Amniotic stem cell (primary cell): ENCODE measurements at places on chromosomes 7 and 10.

- DNase-seq: no peak
Observed at GRCh38 chr10:12638103-12638502, 288.8 kb downstream of the CAMK1D start.

DNA sequence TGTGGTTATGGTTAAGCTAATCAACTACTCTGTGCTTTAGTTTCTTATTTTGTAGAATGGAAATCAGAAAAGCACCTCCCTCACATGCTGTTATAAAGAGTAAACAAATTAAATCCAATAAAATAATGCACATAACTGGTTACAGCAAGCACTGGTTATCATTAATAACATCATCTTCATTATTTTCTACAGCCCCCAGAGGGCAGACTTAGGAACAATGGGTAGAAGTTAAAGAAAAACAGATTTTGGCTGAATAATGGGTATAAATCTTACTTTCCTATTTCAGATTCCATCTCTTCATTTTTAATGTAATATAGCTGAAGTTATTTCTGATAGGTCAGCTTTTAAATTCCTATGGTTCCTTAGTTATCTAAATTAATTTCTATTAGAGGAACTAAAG is 126.5 kb downstream of the DOCK4 start:
- no peak for DNase-seq

GRCh38 chr7:105277341-105277740 is 111.4 kb downstream of the SRPK2 start:
- DNase-seq: no peak

- no peak for DNase-seq
Observed at GRCh38 chr10:6917125-6917524, 337.0 kb upstream of the PRKCQ start.

DNA sequence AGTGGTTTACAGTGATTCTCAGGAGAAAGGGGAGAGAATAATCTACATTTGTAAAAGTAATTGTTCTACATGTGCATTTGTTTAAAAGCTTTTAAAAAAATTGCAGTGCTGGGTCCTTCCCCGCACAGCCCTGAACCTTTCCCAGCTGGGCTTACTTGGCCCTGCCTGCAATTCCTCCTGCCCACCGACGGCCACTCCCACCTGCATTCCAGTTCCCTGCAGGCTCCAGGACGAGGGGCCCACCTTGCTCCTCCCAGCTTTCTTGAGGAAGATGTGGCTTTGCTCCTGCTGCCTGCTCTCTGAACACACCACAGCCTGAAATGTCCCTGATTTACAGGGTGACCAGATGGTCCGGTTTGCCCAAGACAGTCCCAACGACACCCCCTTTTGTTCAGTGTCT is 222.7 kb downstream of the PRPF18 start:
- DNase-seq: no peak

- DNase-seq: no peak
Observed at GRCh38 chr10:97090035-97090434, 95.7 kb downstream of the SLIT1 start.

- DNase-seq: peak; percentile 26
Observed at GRCh38 chr10:17737027-17737965, 14.7 kb upstream of the TMEM236 start.
